OCI-LY7 (cell line): ENCODE measurements at places on chromosomes 16 and 17. TPM values are rescaled to one million over a fixed set of nuclear protein-coding genes. Genes with fewer than 3 reads are reported as not detected.

The ATP2C2 gene
- total RNA-seq: not detected in 2 replicates

The TVP23C gene
- total RNA-seq: 17.9 and 20.3 TPM in 2 replicates

The CES2 gene
- 27.6 and 30.7 TPM in 2 replicates for total RNA-seq

The SYCE1L gene
- 9.3 and 9.9 TPM in 2 replicates for total RNA-seq

The PIK3R5 gene
- 0.68 and 1.5 TPM in 2 replicates for total RNA-seq

The ZNF174 gene
- total RNA-seq: 20.6 and 21.7 TPM in 2 replicates

The LAT gene
- total RNA-seq: 19.8 and 20.0 TPM in 2 replicates

The HS3ST3B1 gene
- 1.6 and 2.0 TPM in 2 replicates for total RNA-seq

The SCNN1B gene
- 0.23 and 0.52 TPM in 2 replicates for total RNA-seq

DNA sequence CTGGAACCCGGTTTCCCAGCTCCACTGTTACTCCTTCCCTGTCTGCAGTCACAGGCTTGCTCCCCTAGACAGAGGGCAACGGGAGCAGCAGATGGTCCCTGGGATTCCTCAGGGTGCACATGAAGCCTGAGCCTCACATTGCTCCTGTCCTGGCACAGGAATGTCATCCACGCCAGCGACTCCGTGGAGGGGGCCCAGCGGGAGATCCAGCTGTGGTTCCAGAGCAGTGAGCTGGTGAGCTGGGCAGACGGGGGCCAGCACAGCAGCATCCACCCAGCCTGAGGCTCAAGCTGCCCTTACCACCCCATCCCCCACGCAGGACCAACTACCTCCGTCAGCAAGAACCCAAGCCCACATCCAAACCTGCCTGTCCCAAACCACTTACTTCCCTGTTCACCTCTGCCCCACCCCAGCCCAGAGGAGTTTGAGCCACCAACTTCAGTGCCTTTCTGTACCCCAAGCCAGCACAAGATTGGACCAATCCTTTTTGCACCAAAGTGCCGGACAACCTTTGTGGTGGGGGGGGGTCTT is 1.6 kb upstream of the DECR2 start:
- no peak for DNase-seq

DNA sequence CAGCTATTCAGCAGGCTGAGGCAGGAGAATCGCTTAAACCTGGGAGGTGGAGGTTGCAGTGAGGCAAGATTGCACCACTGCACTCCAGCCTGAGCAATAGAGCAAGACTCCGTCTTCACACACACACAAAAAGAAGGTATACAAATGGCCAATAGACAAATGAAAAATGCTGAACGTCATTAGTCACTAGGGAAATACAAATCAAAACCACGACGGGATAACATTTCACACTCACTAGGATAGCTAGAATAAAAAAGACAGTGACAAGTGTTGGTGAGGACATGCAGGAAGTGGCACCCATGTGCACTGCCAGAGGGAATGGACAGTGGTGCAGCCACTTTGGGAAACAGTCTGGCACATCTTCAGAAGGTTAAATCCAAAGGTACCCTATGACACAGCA is 172.9 kb downstream of the FTO start:
- no peak for DNase-seq

GRCh38 chr16:68486502-68487202 is 38.3 kb upstream of the SMPD3 start:
- peak; percentile 67 for DNase-seq

- DNase-seq: peak; percentile 98
Measured at GRCh38 chr17:77331301-77331864, 190.6 kb downstream of the SEC14L1 start.

GRCh38 chr16:71769222-71769621 is 39.4 kb downstream of the AP1G1 start:
- no peak for DNase-seq

- no peak for DNase-seq
Measured at GRCh38 chr16:10665166-10665565, 29.6 kb downstream of the TEKT5 start.

GRCh38 chr17:40482722-40483121 is 18.7 kb downstream of the TNS4 start:
- DNase-seq: no peak

- no peak for DNase-seq
Measured at GRCh38 chr16:48622456-48623303, 12.7 kb upstream of the N4BP1 start.

DNA sequence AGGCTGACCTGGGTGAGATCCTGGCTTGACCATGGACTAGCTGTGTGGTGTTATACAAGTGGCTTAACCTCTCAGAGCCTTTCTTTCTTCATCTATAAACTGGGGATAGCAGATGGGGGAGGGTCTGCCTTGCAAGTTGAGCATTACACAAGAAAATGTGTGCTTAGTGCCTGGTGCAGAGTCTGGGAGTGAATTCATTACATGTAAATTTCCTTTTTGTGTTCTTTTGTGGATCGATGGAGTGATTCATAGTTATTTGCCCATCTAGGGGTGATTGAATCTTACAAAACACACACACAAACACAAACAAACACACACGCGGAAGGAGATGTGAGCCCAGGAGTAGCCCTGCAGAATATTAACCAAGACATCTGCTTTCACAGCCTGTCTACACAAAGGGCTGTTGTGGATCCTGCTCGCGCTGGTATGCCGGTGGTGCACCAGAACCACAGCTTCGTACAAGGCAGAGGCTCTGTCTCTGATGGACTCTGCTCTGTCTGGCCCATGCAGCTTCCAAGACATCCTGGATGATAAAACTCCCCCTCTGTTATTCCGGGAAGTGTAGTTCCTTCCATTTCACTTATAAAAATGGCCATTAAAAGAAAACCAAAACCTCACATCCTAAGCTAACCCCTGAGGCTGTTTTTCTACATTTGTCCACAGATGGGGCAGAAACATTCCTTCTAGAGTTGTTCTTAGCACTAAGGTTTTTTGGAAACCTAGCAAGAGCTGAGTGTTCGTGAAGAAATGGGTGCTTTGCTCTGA is 86.1 kb downstream of the UTP18 start:
- no peak for DNase-seq

DNA sequence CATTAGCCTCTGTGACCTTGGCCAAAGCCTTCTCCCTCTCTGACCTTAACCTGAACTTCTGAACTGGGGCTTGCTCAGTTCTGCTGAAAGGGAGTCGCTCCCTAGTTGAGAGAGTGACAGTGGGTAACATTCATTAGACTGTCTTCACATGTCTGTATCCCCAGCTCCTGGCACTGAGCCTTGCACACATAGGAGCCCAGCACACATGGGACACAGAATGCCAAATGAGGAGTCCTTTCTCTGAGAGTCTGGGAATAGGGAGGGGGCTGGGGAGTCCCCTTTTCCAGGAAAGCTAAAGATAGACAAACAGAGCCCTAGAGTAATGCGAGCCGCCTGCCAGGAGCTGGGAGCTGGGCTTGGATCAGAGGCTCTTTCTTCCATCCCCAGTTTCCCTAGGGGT is 2.5 kb downstream of the TAC4 start:
- no peak for DNase-seq

DNA sequence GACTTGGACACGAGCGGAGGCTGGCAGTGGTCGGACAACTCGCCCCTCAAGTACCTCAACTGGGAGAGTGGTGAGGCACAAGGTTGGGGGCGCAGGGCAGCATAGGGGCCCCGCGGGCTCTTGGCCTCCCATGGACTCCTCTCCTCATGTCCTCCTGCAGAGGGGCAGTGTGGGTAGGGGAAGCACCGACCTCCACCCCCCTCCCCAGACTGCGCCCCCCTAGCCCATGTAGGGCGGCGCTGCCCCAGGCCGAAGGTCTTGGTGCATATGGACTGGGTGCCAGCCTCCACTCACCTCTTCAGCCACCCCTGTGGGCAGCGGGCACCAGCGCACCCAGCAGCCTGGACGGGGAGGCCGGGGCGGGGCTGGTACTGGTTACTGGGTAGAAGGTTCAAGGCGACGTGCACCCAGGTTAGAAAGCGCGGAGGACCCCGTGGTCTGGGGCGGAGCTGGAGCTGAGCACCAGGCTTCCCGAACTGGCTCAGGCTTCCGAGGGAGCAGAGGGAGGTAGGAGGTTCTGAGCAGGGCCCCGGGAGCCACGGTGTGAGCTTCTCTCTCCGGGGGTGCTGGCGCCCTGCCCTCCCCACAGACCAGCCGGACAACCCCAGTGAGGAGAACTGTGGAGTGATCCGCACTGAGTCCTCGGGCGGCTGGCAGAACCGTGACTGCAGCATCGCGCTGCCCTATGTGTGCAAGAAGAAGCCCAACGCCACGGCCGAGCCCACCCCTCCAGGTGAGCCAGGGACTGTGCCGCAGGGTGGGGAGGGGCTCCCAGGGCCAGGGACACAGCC is 39.5 kb downstream of the MRC2 start:
- DNase-seq: no peak

DNA sequence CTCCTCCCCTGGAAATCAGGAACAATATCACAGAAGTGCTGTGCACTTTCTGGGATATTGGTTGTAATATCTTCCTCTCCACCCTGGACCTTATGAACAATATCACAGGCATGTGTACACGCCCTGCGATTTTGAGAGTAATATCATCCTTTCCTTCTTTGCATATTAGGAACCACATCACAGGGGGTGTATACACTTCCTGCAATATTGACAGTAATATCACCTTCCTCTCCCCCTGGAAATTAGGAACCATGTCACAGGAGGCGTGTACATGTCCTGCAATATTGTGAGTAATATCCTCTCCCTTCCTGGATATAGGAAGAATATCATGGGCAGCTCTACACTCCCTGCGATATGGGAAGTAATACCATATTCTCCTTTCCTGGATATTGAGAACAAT is 14.2 kb upstream of the TEKT5 start:
- no peak for DNase-seq

DNA sequence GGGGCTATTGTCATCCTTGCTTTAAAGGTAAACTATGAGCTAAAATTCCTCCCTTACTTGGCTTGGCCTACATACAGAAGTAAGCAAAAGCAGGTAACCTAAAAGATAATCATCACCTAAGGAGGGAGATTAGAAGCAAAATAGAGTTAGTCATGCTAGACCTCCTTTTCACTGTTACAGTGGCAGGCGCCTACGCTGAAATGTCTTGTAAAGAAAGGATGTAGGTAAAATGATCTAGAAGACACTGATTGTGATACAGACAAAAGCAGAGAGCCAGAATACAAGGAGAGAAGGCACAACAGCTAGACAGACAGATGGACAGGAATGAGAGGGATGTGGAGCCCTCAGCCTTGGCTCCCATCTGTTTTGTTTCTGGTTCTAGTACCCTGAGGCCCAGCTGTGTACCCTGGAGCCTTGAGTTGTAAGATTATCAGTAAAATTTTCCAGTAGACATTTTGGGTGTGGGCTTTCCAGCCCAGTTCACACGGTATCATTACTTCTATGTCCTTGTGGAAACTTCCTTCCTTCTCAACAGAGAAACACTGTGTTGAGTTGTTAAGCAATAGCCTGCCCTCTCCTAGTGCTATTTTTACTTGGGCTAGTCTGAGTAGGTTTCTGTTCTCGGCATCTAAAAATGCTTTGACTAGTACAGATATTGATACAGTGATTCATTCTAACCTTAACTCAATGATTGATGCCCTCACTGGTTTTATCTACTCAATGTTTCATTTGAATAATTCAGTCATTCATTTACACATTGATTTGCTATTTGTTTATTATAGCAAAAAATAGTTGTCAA is 7.7 kb upstream of the C16orf78 start:
- DNase-seq: peak; percentile 63

DNA sequence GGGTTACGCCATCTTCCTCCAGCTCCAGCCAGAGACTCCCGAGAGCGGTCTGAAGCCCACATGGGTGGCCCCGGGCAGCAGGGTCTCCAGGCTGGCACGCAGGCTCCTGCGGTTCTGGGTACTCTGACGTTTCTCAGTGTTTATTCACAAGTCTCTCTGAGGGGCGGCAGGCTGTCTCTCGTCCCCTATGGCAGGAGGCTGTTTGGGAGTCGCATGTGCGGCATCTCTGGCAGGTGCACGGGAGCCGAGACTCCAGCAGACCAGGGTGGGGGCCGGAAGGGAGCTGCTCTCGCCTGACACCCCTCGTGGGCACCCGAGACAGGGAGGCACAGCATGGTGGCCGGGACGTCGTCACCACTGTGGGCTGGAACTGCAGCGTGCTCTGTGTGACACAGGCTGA is 48.1 kb downstream of the ZNF778 start:
- no peak for DNase-seq

DNA sequence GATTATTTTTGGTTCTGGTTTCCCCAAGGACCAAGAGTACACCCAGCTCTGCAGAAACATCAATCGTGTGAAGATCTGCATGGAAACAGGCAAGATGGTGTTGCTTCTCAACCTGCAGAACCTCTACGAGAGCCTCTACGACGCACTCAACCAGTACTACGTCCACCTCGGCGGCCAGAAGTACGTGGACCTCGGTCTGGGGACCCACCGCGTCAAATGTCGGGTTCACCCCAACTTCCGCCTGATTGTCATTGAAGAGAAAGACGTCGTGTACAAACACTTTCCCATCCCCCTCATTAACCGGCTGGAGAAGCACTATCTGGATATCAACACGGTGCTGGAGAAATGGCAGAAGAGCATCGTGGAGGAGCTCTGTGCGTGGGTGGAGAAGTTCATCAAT is 67.4 kb upstream of the ENDOV start:
- DNase-seq: no peak

DNA sequence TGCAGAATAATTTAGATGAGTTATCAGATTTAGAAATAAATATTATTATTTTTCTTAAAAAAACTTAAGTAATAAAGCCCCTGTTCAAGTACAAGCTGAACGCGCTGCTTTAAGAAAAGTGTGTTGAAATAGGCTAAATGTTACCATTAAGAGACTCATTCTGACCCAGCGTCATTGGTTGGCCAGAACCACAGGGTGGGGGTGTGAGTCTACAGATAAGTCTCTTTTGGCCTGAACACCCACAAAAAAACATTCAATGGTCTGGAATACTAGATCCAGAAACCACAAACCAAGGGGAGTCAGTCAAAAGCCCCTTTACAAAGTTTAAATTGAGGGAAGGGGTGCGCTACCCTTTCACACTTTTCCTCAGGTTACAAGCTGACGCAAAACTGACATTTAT is 776.1 kb downstream of the KCNJ2 start:
- no peak for DNase-seq

DNA sequence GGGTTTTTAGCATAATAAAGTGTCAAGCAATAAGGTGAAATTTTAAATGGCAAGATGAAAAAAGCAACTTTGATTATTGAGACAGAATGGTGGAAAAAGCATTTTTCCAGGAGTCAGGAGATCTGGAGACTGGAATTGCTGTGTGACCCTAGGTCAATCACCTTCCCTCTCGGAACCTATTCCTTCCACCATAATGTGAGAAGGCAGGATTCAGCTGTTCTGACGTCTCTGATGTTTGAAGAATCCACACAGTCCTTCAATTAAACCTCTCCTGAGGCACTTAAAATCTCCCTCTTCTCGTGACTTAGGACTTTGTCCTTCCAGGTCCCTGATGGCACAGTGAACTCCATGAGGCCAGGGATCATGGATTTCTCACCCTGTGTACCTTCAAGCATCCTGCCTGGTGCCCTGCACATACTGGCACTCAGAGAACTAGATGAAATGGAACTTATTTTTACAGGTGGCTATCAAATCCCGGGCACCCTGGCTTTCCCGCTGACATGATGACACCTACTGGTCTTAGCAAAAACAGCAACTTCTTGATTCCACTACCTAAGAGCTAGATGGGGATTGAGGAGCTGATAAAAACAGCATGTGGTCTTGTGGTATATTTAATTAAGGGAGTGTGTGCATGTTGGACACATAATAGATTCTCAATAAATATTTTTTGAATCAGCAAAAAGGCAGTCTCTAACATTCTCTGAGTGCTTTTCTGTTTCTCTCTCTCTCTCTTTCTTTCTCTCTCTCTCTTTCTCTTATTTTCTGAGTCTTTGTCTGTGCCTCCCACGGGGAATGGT is 2.3 kb upstream of the CCDC182 start:
- DNase-seq: peak; percentile 83
